NT2/D1 (cell line): ENCODE measurements at places on chromosomes 11 and 22.

GRCh38 chr22:22935056-22935545 is 47.5 kb downstream of the IGLL5 start:
- no peak for DNase-seq

- DNase-seq, result no peak
Measured at GRCh38 chr11:46686886-46687795, 13.3 kb downstream of the ARHGAP1 start.

DNA sequence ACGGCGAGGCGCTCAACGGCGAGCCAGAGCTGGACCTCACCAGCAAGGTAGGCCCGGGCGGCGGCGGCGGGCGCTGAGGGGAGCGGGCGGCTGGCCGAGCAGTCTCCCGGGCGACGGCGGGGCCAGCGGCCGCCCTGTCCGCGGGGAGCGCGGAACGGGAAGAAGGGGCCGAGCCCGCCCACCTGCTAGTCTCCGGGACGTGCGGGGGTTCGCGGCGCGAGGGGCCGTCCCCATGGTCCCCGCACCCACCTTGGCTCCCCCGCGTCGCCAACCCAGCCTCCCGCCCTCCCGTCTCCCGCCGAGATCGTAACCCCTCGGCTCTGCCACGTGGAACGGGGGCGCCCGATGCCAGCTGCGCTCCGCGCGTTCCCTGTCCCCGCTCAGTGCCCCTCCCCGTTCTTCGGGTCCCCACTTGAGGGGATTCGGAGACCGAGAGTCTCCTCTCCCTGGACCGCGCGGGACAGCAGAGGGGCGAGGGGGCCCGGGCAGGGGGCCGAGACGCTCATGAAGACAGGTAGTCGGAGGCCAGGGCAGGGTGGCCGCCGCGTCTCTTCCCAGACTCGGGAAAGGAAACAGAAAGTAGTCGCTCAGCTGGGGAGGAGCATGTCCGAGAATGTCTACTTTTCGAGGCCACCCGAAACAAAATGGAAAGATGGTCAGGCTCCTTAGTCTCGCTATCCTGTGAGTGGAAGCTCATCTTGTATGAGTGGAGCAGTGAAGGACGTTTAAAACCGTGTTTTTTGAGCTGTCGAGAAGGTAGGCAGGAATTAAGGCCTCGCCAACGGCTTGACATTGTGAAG is 557 bp downstream of the GTPBP1 start:
- DNase-seq, result no peak

DNA sequence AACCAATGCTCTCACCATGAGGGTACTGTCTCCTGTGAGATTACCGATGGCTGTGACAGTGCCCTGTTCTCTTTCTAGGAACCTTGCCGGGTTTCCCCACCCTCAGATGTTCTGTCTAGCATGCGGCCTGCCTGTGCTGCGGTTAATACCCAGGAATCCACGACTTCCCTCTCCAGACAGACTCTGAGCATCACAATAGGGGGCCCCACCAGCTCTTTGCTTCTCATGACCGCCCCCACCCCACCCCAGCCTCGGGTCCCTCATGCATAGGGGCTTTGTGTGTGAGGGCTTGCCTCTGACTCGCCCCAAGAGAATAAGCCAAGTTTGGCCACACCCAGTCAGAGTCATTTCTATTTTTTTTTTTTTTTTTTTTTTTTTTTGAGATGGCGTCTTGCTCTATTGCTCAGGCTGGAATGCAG is 10.3 kb downstream of the PARVG start:
- DNase-seq, result no peak

DNA sequence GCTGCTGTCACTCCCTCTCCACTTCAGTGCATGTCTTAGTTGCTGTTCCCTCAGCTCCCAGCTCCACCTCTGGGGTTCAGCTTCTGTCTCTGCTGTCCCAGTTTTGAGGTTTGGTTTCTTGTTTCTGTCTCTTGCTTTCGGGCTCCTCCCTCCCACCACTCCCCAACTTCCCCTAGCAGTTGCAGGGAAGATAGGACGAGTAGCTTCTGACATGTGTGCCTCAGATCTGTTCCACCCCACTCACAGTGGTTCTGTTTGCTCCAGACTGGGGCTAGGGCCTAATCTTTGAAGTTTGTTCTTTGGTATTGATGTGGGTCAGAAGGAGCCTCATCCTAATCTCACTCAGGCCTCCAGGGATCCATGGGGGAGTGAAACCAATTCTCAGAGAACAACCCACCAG is 2.6 kb upstream of the RRM1 start:
- DNase-seq, result no peak

DNA sequence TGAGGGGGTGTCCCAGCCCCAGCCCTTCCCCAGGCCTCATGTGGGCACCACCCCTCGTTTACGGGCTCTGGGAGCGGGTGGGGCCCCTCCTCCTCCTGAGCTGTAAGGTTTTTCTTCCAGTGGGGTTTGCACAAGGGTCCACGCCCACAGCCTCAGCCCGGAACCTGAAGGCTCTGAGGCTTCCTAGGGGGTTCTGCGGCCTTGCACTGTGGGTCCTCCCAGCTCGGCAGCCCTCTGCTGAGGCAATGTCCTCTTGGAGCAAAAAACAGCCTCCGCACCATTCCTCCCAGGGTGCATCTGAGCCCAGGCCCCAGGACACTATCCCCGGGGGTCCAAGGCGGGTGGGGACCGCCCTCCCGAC is 14.1 kb downstream of the H19 start:
- no peak for DNase-seq

GRCh38 chr11:62108971-62109404 is 14.8 kb upstream of the INCENP start:
- DNase-seq, result no peak

GRCh38 chr11:86138958-86139357 is 70.1 kb upstream of the PICALM start:
- DNase-seq, result no peak

GRCh38 chr11:1150116-1150515 is 7.6 kb upstream of the MUC5AC start:
- no peak for DNase-seq

- DNase-seq, result no peak
Measured at GRCh38 chr11:33640730-33641371, 59.8 kb downstream of the C11orf91 start.

- DNase-seq, result no peak
Measured at GRCh38 chr11:15062599-15062998, 10.8 kb upstream of the CALCB start.

DNA sequence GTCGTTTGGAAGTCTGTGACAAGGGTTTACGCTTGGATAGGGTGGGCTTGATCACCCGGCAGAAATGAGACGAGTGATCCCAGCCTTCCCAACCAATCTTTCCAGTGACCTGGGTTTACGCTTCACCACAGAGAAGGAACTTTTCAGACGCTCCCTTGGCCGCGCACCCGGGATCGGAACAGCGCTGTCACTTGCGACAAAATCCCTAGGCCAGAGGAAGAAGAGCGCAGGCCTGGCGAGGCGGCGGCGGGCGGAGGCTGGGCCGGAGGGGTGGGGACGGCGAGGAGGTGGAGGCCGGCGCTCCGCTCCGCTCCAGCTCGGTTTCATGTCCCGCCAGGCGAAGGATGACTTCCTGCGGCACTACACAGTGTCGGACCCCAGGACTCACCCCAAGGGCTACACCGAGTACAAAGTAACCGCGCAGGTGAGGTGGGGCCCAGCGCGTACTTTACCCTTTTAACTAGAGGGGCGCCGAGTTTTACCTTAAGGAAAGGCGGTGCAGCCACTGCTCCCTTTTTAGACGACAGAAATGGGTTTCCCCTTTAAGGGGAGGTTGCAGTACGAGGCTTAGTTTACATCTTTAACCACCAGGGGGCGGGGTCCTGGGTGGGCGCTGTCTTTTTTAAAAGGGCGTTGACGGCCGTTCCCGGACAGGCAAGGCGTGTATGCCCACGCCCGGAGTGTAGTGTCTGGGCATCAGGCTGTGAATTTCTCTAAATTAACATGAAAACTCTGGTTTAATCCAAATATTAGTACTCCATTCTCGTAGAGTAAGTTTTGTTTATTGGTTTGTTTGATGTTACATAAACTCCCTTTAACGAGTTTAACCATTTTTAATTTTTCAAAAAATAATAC is at the start of gene SNX15:
TSS of gene SNX15 (plus strand) at position 227 of the 855 bp plus-strand sequence. CDS start at position 326, 99 bp downstream.
- DNase-seq, result peak; percentile 96

GRCh38 chr11:16793511-16793910 is 55.1 kb downstream of the C11orf58 start:
- no peak for DNase-seq

- DNase-seq, result no peak
Measured at GRCh38 chr11:10796191-10796590, 12.5 kb downstream of the EIF4G2 start.

DNA sequence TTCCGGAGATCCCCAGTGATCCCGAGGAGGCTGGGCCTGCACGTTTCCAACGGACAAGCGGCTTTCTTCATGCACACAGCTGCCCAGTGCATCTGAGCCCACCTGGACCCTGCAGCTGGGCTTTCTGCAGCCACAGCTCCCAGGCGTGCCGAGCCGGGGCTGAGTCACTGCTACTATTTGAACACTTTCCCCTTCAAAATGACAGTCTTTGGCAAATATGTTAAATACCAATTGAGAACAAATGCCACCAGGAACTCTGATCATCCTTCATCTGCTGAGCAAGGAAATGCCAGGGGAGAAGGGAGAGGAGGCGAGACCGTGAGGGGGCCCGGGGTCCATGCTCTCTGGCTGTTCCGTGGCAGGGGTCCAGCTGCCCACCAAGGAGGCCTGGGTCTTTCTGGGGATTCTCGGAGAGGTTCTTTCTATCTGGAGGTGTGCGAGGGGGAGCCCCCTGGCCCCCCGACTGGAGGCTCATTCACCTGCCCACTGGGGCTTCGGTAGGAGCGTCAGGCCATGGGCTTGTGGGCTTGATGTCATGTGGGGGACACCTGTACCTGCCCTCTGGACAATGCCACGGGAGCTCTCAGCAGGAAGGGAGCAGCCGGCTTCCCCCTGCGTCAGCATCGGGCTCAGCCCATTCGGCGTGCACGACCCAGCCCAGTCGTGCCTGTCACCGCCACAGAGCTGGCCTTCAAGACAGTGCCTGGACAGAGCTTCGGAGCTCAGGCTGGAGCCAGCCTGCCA is 159.6 kb downstream of the CTTN start:
- no peak for DNase-seq

DNA sequence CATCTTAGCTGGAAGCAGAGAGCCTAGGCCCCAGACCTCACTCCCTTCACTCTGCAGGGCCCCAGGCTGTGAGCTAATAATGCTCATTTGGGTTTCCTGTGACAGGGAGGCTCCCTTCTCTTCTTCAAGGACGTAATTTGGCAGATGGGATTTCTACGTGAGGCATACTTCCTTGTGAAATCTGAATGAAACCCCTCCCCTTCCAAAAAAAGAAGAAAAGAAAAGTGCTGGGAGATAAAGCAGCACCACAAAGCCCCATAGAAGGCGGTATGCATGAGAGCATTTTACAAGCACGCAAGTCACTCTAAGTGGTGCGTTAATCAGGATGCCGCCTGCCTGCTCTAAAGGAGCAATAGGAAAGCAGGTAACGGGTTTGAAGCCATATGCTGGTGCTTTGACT is 5.7 kb downstream of the P2RX3 start:
- DNase-seq, result no peak

- no peak for DNase-seq
Measured at GRCh38 chr11:119307219-119307618, 9.7 kb downstream of the MCAM start.

DNA sequence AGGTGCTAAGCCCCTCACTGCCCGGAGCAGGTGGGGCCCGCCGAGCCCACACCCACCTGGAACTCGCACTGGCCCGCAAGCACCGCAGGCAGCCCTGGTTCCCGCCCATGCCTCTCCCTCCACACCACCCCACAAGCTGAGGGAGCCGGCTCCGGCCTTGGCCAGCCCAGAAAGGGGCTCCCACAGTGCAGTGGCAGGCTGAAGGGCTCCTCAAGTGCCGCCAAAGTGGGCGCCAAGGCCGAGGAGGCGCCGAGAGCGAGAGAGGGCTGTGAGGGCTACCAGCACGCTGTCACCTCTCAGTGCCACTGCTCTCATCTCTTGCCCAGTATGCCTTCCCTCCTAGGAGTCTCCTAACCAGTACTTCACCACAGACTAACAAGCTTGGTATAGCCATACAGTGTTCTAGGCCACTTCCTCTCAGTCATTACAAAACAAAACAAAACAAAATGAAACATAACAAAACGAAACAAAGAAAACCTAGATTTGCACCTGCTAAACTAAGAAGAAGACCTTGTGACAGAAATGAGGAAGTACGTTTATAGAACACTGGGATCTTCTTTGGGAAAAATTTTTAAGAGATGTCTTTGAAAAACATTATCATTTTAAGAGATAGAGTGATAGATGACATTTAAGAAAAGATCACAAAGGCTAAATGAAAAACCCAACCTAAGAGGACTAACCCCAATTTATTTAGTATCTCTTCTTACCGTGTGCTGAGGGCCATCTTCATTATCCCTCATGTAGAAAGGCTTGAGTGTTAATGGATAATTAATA is 47.7 kb upstream of the GAB2 start:
- DNase-seq, result no peak

GRCh38 chr11:55658031-55658573 is 3.9 kb upstream of the OR4C6 start:
- DNase-seq, result no peak

- no peak for DNase-seq
Measured at GRCh38 chr22:24106385-24107381, 74.6 kb upstream of the SUSD2 start.

- DNase-seq, result no peak
Measured at GRCh38 chr11:78690352-78690987, 115.8 kb upstream of the NARS2 start.

DNA sequence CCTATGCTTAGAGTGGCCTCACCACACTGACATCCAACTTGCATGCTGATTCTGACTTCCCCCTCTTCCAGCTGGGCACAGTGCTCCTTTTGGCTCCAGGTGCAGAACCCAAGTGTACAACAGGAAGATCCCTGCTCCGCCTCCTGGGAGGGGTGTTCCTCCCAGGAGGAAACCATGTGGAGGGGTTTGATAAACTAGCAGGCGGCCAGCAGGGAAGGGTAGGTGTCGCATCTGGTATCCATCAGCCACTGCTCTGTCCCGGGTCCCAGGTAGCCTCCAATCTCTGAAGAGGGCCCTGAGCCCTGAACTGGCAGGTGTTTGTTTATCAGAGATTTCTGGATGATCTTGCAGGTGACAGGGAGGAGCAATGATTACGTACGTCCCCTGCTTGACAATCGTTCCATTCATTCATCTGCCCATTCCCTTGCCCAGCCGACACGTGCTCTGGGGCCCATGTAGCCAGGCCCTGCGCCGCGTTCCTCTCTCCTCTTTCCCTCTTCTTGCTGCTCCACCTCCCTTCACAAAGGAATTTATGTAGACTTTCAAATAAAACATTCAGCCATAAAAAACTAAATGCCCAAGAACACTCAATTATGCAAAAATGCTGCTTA is 41.2 kb upstream of the MICAL2 start:
- no peak for DNase-seq

- DNase-seq, result no peak
Measured at GRCh38 chr22:19143967-19144400, 467 bp downstream of the ESS2 start.

DNA sequence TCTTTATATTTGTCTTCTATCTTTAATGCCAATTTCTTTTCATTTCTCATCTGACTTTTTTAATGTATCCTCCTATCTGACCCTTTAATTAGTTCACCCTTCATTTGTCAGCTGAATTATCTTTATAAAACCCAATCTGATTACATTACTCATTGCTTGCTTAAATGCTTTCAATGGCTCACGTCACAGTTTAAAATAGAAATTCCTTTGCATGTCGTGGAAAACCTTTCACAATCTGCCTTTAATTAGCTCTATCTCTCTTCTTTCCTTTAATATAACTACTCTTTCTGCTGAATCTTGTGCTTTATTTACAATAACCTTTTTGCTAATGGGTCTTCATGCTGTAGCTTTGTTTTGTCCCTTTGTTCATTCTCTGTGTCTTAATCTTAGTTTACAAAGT is 125.7 kb downstream of the DYNC2H1 start:
- no peak for DNase-seq

- DNase-seq, result no peak
Measured at GRCh38 chr11:21113876-21114275, 444.5 kb downstream of the NELL1 start.
